Stimulated activated memory B cell treated with anti-CD40 and anti-IgM and Interleukin-4, amounts not matched to agents 10 μg/mL and 1 μg/mL and 100 μg/mL, for 72 hours (primary cell): ENCODE measurements at places on chromosomes 2 and 18.

- ATAC-seq: no peak
Observed at GRCh38 chr2:144154205-144154604, 365.7 kb downstream of the ZEB2 start.

- no peak for ATAC-seq
Observed at GRCh38 chr18:9916808-9917207, 3.0 kb downstream of the VAPA start.

DNA sequence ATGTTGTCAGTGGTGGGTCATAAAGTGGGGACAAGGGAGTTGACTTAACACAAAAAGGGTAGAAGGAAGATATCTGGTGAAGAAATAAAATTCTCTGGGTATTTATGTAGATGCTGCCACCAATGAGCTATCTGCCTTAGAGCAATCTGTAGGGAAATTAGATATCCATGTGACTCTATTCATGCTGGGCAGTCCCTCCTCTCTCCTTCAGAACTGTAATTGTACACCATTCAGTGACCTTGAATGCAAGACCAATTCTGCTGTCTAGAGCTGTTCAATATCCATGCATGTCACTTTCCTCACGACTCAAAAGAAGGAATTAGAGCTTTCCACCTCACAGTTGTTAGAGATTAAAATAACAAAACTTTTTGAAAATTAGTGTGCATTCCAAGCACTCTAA, 28.6 kb upstream of the TDRD15 start:
- no peak for ATAC-seq

GRCh38 chr2:2320486-2321199, 10.4 kb downstream of the MYT1L start:
- ATAC-seq: no peak

GRCh38 chr18:44238454-44238853, 442.2 kb upstream of the SETBP1 start:
- ATAC-seq: no peak
